HT-29 (cell line): ENCODE measurements at places on chromosomes 16 and 17. TPM values are rescaled to one million over a fixed set of nuclear protein-coding genes. Genes with fewer than 3 reads are reported as not detected.

Gene TNK1
- 4.8 and 9.4 TPM in 2 replicates for total RNA-seq

DNA sequence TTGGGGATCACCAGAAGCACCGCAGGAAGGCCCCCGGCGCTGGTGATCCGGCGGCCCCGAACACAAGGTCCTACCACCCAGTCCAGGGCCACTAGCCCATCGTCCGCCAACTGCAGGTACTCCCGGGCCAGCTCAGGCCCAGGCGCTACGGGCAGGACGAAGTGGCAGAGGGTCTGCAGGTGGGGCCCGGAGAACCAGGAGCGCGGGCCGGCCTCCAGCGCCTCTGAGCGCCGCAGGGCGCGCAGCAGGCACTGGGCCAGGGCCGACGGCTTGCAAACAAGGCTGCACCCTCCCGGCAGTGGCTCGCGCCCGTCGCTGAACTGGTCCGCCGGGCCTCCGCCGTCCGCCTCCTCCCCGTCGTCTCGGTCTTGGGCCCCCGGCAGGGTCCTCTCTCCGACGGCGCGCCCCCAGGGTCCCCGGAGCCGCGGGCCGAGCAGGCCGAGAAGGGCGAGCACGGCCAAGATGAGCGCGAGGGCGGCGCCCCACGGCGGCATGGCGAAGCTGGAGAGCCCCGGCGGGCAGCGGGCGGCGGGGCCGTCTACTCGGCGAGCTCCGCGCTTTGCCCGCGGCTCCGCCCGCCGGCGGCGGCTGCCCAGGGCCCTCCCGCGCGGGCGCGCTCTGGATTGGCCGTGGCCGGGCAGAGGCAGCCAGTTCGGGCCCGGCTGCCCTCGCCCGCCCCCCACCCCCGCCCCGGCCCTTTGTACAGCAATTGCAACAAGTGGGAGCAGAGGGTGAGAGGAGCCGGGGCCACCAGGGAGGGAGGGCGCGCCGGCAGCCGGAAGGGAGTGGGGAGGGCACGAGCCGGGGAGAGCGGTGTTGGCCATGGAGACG, at the start of gene ABHD15:
TSS of gene ABHD15 (minus strand) at position 565 of the 831 bp plus-strand sequence. CDS start at position 494, 71 bp downstream.
- peak; percentile 86 for DNase-seq

GRCh38 chr17:63370696-63371095, 75.4 kb downstream of the CYB561 start:
- no peak for DNase-seq

DNA sequence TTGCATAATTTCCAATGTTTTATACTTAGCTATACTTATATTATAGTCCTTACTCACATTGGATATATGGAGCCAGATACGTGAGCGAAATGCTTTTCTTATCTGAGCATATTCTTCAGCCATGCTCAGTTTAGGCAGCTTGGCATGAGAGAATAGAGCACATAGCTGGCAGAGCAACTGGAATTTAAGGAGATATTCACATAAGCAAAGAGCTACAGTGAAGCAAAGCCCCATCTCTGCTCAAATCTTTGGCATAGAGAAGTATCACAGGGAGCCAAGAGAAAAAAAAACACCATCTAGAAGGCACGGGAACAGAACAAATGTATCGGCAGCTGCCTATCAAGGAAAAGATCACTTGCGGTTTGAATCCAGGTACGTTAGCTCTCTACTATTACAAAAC, 734.2 kb upstream of the KIF2B start:
- no peak for DNase-seq
